Activated gamma-delta T cell treated with Interleukin-2 at 50 U/mL for 16 hours (primary cell): ENCODE measurements at places on chromosomes 3 and 15.

- DNase-seq: no peak
Observed at GRCh38 chr15:67968966-67969365, 85.1 kb upstream of the PIAS1 start.

- DNase-seq: no peak
Observed at GRCh38 chr3:177676947-177677587, 479.8 kb upstream of the TBL1XR1 start.

DNA sequence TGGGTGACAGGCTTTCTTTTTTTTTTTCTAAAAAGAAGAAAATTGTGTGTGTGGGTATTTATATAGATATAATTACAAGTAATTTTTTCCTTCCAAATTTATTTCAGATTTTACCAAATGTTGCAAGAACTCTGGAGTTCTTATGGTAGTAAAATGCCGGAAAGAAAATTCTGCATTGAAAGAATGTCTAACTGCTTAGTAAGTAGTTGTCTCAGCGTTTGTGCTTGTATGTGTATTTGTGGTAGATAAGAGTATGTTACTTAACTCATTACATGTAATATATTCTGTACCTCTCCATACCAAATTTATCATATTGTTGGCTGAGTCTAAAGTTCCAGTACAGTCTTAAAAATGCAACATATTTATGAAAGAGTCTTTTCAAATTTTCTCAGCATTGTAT, 32.3 kb upstream of the ZCWPW2 start:
- DNase-seq: no peak

- no peak for DNase-seq
Observed at GRCh38 chr3:165466856-165467255, 270.7 kb upstream of the SLITRK3 start.

GRCh38 chr3:89436846-89437245, 329.4 kb downstream of the EPHA3 start:
- no peak for DNase-seq

DNA sequence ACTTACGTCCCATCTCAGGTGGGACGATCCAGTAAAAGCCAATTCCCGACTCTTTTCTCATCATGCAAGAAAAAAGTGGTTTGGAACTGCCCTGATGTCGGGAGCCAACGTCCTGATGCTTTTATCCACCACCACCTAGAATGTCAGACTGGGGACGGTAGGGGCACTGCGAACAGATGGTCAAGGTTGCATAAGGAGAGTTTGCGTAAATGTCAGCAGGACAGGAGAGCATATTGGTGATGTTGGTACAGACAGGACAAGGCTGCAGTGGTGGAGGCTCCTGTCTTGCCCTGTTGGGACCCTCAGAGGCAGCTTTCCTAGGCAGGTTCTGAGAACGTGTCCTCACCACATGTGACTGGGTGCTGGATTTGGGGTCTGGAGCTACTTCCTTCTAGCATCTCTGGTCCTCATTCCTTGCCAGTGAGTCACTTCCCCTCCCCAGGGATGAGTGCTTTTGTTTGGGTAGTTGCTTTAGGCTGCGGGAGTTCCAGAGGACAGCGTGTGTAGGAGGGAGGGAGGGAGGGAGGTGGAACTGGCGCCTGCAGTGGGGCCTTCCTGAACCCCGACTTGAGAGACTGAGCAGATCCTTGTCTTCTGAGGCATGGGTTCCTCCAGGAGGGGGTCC, 21.0 kb downstream of the THSD4 start:
- no peak for DNase-seq

GRCh38 chr15:58515807-58516206, 84.0 kb downstream of the LIPC start:
- DNase-seq: no peak

- DNase-seq: no peak
Observed at GRCh38 chr3:30577788-30578187, 28.6 kb upstream of the TGFBR2 start.

DNA sequence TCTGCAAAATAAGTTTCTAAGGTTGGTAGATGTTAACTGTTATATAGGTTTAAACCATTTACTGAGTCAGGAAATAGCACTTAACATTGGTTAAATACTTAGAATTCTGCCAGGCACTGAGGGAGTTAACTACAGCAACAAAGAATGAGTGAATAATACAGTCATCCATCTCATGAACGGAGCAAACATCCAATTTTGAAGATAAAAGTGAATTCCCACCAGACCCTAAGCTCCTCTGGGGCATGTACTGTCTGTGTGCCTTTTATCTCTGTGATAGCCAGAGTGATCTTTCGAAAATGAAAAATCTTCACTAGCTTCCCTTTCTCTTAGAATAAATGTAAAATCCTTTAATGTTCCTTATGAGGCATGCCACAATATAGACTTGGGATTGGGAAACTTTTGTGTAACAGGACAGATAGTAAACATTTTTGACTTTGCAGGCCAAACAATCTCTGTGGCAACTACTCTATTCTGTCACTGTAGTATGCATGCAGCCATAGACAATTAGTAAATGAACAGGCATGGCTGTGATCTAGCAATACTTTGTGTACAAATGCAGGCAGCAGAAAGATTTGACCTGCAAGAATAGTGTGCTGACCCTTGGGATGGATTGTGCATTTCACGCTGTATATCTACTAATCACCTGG, 294.5 kb upstream of the LMCD1 start:
- DNase-seq: no peak

GRCh38 chr15:71226536-71227455, 111.5 kb downstream of the THSD4 start:
- DNase-seq: no peak
